ENCODE measurements at places on chromosomes 1 and 21.

DNA sequence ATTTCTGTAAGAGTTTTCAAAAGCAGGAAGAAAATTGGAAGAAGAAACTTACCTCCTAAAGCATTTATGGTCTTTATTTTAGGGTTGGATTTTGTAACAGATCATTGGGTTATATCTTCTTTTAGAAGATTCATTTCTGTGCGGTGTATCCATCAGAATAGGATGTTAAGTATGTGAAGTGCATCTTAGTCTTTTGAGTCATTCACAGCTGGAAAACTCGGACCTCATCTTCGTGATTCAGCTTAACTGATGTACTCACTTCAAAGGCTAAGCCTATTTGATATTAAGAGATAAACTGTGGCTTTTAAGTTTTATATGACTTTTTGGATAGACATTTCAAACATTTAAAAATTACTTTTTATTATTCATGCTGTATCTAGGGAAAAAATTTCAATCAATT is 56.3 kb downstream of the GIPC2 start:
- peak; percentile 89 for DNase-seq

GRCh38 chr1:43358746-43359693 is at the start of gene CDC20:
Gene CDC20 (plus strand): TSS chr1:43358981. CDS start chr1:43359216, 235 bp downstream.
- DNase-seq: peak; percentile 93

DNA sequence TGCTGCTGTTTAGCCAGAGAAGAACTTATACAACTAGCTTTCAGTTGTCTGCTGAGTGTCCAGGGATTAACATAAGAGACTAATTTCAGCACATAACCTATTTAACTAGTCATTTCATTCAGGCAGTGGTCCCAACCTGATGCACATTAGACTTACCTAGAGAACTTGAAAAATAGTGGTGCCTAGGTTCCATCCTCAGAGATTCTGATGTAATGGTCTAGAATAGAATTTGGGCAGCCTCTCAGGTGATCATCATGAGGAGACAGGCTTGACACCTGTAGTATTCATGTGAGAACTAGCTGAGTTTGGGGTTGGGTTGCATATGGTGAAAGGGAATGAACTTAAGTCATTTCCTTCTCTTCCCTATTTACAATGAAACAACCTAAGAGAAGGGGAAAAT is 24.8 kb downstream of the CNST start:
- DNase-seq: no peak

GRCh38 chr1:18668750-18669404 is 38.2 kb downstream of the PAX7 start:
- DNase-seq: no peak

GRCh38 chr1:242002510-242002909 is 3.6 kb upstream of the MAP1LC3C start:
- no peak for DNase-seq

DNA sequence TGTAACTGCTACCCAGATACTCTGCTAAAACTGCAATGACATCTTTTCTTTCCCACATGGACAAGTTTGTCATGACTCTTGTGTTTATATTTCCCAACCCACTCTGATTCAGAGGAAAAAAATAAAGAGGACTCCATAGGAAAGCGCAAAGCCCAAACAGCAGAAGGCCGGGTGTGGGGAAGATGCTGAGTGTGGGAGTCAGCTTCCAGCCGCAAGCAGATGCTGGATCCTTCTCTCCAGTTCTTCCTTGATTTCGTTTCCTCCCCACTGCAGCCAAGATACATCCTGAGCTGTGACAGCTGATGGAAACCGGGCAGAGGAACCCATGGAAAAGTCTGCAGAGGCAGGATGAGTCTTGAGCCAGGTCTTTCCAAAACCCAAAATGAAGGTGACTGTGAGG is 498.2 kb downstream of the PLPP3 start:
- DNase-seq: no peak

DNA sequence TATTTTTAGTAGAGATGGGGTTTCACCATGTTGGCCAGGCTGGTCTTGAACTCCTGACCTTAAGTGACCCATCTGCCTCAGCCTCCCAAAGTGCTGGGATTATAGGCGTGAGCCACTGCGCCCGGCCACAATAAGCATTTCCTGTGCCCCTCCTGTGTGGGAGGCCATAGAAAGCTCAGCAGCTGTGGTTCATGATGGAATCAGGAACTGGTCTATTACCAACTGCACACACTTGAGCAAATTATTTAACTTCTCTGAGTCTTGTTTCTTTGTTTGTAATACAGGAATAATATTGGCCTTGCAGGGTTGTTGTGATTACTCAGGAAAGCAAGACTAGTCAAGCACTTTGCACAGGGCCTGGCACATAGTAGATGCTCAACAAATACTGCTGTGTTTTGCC is 15.0 kb downstream of the RHBG start:
- no peak for DNase-seq

DNA sequence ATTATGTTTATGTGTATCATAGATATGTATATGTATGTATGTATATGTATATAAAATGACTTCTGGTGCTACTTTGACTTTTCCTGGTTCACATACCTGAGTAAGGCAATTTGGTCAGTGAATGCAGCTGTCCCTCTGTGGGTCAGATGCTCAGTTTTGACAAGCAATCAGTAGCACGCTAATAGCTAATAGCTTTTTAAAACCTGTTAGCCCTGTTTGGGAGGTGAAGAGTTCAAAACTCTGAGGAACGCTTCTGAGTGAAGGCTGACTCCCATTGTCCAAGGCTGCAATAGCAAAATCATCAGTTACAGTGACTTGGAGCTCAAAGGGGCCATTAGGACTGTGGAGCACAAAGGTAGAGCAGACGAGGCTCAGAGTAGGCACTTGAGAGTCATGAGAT is 67.2 kb downstream of the MARK1 start:
- DNase-seq: no peak

DNA sequence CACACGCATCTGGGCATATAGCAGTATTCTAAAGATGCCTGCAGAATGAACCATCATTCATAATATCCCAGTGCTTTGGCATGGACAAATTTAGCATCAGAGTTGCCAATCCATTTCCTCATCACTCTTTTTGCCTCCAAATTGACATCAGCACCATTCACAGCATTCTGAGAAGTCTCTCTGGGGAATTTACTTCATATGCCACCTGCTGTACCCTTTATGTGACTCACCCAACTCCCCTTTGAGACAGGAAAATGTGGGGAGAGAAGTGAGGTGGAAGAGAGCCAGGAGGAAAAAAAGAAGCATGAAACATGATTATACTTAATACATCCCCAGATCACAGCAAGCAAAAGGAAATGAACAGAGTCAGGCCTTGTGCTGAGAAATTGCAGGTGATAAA is 37.4 kb downstream of the RAB3B start:
- DNase-seq: no peak

GRCh38 chr1:2414297-2414958 is 2.1 kb upstream of the PEX10 start:
- peak; percentile 28 for DNase-seq

DNA sequence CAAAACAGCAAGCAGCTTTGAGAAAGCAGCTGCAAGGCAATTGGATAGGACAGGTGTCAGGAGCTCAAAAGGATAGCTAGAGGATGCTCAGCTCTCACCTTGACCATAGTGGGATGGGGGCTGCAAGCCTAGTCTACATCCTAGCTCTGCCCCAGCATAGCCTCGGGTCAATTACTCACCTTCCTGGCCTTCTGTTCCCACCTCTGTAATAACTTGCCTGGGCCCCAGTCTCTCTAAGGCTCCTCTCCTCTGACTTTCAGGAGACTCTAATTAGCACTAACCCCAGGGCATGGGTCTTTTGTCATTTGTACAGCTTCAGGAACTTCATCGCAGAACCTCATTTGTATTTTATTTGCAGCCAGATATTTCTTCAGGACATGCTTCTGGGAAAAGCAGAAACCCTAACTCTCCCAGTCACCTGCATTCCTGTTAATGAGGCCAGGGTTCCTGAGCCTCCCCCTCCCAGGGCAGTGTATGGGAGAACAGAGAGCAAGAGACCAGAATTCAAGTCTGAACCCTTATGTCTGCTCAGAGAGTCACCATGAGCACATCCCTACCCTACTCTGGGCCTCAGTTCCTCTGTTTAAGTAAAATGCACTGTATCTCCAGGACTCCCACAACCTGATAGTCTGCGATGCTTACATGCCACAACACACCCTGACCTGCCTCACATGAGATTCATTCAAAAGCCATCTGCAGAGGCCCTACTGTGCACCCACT is 108.1 kb downstream of the MATN1 start:
- DNase-seq: no peak

DNA sequence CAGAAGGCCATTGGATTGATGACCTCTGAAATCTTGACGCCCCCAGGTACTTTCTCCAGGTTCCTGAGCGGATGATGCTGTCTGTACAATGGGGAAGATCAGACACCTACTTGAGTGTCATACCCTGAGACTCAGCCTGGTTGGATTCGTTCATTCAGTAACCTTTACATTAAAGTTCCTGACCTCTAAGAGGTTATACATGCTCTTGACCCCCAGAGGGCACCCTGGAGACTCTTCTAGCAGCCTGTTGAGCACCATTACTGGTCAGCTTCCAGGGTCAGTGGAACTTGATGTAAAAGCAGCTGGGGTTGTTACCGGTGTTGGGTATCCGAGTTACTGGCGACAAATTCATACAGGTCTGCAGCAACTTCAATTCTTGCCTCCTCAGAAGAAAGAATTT is 114.3 kb upstream of the ZNF678 start:
- no peak for DNase-seq

DNA sequence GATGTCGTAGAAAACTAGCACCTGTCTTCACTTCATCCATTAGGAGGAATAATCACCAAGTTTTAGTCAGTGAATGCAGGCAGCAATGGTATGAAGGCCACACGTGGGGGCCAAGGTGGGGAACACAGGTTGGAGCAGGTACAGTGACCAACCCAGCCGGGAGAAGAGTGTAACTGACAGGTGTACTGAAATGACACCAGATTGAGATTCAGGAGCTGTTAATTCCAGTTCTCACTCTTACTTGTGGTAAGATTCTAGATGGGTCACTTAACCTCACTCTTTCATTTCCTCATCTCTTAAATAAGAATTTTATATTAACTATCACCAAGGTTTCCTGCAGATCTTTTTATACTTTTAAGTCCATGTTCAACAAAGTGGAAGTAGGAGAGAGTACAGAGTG is 206.2 kb upstream of the PTBP2 start:
- DNase-seq: no peak

DNA sequence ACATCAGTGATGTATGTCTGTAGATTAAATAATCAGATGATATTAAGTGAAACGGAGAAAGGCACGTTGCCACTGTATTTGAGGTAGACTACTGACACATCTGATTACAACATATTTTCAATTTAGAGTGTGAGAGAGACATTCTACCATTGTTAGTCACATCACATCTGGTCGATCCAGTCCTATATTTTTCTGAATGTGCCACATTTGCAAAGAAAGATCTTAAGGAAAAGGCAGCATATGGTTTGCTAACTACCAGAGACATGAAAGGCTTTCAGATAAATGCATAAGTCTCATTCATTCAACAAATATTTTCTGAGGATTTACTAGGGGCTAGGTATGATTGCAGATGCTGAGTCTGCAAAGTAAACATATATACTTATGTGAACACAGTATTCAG is 114.3 kb upstream of the RUNX1 start:
- peak; percentile 61 for DNase-seq

GRCh38 chr1:6580119-6580592 is 362 bp downstream of the ZBTB48 start:
- DNase-seq: no peak

GRCh38 chr1:8075511-8076051 is 49.5 kb upstream of the ERRFI1 start:
- DNase-seq: no peak

- DNase-seq: no peak
These were observed 154.8 kb downstream of the C1orf21 start for GRCh38 chr1:184541537-184542152.
